Stimulated activated CD4-positive, alpha-beta T cell treated with anti-CD3 and anti-CD28 coated beads, Interleukin-2, amount 100 ng/mL, for 24 hours (primary cell): ENCODE measurements at places on chromosomes 1 and 21.

DNA sequence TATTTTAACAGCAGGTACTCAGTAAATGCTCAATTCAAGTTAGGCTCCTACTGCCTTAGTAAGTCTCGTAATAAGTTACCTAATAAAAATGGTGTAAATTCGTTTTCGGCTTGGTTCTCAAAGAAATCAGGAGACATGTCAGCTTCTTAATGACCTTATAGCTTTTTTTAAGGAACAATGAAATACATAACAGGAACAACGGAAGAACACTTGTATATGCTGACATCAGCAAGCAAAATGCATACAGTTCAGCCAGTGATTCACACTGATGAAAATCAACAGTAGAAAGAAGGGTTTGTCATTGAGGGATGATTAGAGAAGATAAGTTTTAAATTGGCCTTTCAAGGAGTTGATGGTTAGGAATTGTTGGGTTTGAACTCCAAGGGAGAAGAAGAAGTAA, 13.3 kb downstream of the RPTN start:
- DNase-seq: no peak

DNA sequence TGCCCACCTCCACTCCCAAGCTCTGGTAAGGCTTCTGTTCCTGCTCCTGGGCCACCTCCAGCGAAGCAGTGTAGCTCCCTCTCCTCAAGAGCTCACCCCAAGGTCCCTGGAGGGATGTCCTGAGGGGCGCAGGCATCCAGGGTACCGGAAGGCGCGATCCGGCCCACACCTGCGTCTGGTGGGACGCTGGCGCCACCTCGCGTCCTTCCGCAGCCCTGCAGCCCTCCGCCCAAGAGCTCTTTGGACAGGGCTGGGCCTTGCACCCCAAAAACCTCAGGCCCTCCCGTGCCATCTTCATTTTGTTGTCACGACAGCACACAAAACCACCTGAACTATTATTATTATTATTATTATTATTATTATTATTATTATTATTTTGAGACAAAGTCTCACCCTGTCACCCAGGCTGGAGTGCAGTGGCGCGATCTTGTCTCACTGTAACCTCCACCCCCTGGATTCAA, 49.2 kb upstream of the PAX7 start:
- DNase-seq: peak; percentile 69

DNA sequence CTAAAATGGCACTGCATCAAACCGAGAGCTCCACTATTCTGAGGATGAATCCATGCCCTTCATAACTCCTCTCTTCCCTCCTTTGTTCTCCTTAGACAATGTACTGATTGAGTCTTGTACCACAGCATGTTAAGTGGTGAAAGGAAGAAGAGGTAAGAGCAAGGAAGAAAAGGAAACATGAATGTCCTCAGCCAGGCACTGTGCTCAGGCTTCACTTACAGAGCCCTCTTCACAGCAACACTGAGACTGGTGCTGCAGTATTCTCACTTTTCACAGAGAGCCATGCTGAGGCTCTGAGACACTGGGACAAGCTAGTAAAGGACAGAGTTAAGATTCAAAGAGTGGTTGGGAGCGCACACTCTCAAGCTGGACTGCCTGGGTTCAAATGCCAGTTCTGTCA, 143.5 kb downstream of the AKT3 start:
- no peak for DNase-seq

- DNase-seq: no peak
Observed at GRCh38 chr21:25909341-25909740, 174.6 kb downstream of the GABPA start.

DNA sequence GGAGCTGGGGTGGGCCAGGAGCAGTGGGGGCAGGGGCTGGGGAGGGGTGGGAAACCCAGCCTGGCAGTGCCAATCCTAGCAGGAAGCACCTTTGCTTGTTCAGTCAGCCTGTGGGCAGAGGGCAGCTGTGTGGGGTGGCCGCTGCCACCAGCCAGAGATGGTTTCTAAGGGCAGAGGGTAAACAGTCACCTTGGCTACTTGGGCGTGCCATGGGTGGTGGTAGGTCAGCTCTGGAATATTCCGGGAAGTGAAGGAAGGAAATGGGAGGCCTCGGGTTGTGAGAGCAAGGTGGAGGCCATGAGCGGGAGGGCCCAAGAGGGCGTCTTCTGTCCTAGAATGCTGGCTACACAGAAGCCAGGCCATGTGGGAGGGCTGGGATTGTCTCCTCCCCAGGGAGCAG, 20.7 kb upstream of the WNT4 start:
- DNase-seq: no peak

GRCh38 chr21:30355906-30356305, 7.5 kb upstream of the KRTAP23-1 start:
- no peak for DNase-seq

- no peak for DNase-seq
Observed at GRCh38 chr1:231973830-231974229, 347.2 kb downstream of the DISC1 start.

DNA sequence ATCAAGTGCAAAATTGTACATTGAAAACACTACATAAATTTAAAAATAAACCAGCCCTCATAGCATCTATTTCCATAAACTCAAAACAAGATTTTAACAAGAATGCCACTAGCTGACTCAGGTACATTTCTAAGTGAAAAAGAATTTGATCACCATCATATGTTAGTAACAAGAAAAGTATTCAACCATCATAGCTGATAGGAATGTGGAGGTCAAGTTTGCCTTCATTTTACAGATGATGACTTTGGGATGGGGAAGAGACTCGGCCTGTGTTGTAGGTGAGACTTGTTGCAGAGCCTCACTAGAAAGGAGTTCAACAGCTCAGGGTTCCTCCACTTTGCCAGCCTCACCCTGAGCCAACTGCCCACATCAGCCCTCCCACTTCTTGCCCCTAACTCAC, 318.8 kb upstream of the FAM78B start:
- no peak for DNase-seq

- DNase-seq: no peak
Observed at GRCh38 chr21:38957575-38958322, 152.0 kb downstream of the ETS2 start.

DNA sequence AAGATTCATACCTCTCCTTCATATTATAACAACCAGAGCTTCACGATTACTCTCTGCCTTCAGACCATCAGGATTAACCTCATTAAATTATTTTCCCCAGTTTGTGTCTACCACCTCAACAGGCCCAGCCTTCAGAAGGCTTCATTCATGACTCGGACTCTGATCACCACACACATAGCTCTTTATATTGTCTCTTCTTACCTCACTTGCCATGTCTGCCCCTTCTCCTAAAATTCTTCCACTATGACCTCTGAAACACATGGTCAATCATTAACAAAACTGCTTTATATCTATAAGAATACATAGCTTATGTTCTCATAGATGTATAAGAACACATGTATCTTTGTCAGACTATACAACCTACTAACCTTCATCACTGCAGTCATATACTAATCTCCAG, 79.8 kb downstream of the USP1 start:
- no peak for DNase-seq

DNA sequence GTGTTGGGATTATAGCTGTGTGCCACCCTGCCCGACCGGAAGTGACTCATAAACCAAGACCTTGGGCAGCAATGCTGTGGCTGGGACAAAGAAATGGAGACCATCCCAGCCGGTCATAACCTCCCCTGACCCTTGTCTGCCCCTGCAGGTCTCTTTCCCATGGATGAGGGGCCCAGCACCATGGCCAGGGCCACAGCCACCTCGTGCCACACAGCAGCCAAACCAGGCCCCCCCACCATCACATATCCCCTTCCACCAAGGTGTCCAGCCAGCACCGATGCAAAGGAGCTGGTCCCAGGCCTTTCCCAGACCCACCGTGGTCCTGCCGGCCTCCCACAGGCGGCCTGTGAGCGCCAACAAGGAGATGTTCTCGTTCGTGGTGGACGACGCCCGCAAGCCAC, 42.2 kb downstream of the FHAD1 start:
- DNase-seq: no peak

GRCh38 chr21:32795802-32796559, 24.4 kb upstream of the PAXBP1 start:
- DNase-seq: no peak
